ENCODE measurements at places on chromosomes 16 and 17. TPM values are rescaled to one million over a fixed set of nuclear protein-coding genes. Genes with fewer than 3 reads are reported as not detected.
A peak's percentile ranks its signal among the peaks of the same experiment; 100 is the strongest.

SLC2A4 gene
- 1.2 TPM for total RNA-seq

DYNC1LI2 gene
- total RNA-seq = 200 TPM

TMEM92 gene
- total RNA-seq = 0.28 TPM

MRPL28 gene
- 59.2 TPM for total RNA-seq

KRT15 gene
- total RNA-seq = not detected

CCL18 gene
- 22.8 TPM for total RNA-seq

ZBTB4 gene
- 56.2 TPM for total RNA-seq

EME1 gene
- not detected for total RNA-seq

CDH11 gene
- total RNA-seq = 354 TPM

EFCAB13 gene
- 8.1 TPM for total RNA-seq

CDRT15 gene
- not detected for total RNA-seq

ITGA2B gene
- 3.4 TPM for total RNA-seq

KCNAB3 gene
- total RNA-seq = not detected

RBFOX1 gene
- total RNA-seq = not detected

RHBDL3 gene
- not detected for total RNA-seq

C16orf89 gene
- total RNA-seq = 21.4 TPM

SLC47A2 gene
- total RNA-seq = not detected

DNA sequence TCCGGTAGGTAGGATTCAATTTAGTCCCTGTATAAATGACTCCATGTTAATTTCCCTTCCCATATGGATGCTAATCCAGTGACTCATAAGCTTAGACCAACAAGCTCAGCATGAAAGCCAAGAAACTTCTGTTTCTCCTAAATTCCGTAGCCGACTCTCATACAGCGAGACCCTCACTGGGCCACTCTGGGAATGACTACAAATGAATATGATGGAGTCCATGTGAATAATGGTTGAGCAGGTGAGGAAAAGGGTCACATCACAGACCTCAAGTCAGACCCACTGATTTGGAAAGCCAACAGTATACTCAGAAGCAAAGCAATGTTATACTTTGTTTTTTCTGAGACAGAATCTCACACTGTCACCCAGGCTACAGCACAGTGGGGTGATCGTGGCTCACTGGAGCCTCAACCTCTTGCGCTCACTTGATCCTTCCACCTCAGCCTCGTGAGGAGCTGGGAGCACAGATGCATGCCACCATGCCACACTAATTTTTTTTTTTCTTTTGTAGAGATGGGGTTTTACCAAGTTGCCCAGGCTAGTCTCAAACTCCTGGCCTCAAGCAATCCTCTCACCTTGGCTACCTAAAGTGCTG lies 14.6 kb downstream of the RSL1D1 start:
- H3K27ac ChIP-seq = peak overlapping the region; percentile 24
- no peaks in the 10 kb centered on the region for H3K27me3 ChIP-seq
- H3K4me3 ChIP-seq = no peak overlapping the region

DNA sequence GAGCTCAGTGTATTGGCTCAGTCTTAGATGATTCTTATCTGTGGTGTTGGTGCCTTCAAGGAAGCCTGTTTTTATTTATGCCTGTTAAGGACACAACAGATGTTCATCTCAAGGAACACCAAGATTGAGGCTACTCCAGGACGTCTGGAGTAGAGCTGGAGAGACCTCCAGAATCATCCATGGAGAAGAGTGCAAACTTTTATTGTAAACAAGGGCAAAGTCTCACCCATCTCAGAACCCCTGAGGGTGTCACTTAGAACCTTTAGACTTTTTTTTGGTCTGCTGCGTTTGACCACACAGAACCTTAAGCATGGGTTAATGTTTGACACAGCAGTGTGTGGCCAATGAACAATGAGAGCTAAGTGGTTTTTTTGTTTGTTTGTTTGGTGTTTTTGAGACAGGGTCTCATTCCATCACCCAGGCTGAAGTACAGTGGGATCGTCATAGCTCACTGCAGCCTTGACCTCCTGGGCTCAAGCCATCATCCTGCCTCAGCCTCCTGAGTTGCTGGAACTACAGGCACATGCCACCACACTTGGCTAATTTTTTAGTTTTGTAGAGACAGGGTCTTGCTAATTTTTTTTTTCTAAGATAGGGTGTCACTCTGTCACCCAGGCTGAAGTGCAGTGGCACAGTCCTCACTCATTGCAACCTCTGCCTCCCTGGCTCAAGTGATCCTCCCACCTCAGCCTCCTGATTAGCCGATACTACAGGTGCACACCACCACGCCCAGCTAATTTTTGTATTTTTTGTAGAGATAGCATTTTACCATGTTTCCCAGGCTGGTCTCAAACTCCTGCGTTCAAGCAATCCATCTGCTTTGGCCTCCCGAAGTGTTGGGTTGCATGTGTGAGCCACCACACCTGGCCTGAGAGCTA lies 16.3 kb downstream of the SLC47A1 start:
- peaks cover 21% of the 10 kb centered on the region for H3K4me1 ChIP-seq
- DNase-seq = no peak
- H3K4me3 ChIP-seq = no peak overlapping the region
- no peaks in the 10 kb centered on the region for H3K27me3 ChIP-seq
- peak overlapping the region; percentile 77 for H3K27ac ChIP-seq

GRCh38 chr17:30389756-30390300 lies 11.1 kb downstream of the CPD start:
- no peak for DNase-seq
- H3K4me3 ChIP-seq = no peak overlapping the region
- H3K36me3 ChIP-seq = peaks cover 10% of the 10 kb centered on the region
- H3K27ac ChIP-seq = no peak overlapping the region
- H3K27me3 ChIP-seq = no peaks in the 10 kb centered on the region

GRCh38 chr16:83350481-83350880 lies 457.3 kb upstream of the HSBP1 start:
- no peaks in the 10 kb centered on the region for H3K27me3 ChIP-seq
- H3K4me3 ChIP-seq = no peak overlapping the region
- no peaks in the 10 kb centered on the region for H3K36me3 ChIP-seq
- no peak overlapping the region for H3K27ac ChIP-seq
- DNase-seq = no peak

- H3K36me3 ChIP-seq = no peaks in the 10 kb centered on the region
- peaks cover 6% of the 10 kb centered on the region for H3K4me1 ChIP-seq
- H3K27me3 ChIP-seq = no peaks in the 10 kb centered on the region
- no peak overlapping the region for H3K27ac ChIP-seq
- DNase-seq = no peak
Observed at GRCh38 chr17:81481073-81481799, 31.4 kb downstream of the ACTG1 start.

GRCh38 chr17:58200024-58200633 lies 7.6 kb downstream of the EPX start:
- DNase-seq = no peak
- H3K4me3 ChIP-seq = no peak overlapping the region
- H3K36me3 ChIP-seq = no peaks in the 10 kb centered on the region
- H3K27ac ChIP-seq = no peak overlapping the region
- H3K4me1 ChIP-seq = no peaks in the 10 kb centered on the region
- H3K27me3 ChIP-seq = no peaks in the 10 kb centered on the region

- H3K4me1 ChIP-seq = no peaks in the 10 kb centered on the region
- H3K27me3 ChIP-seq = no peaks in the 10 kb centered on the region
- no peak overlapping the region for H3K4me3 ChIP-seq
- H3K36me3 ChIP-seq = no peaks in the 10 kb centered on the region
- no peak for DNase-seq
- H3K27ac ChIP-seq = no peak overlapping the region
Observed at GRCh38 chr17:18129041-18129502, 20.5 kb downstream of the MYO15A start.

DNA sequence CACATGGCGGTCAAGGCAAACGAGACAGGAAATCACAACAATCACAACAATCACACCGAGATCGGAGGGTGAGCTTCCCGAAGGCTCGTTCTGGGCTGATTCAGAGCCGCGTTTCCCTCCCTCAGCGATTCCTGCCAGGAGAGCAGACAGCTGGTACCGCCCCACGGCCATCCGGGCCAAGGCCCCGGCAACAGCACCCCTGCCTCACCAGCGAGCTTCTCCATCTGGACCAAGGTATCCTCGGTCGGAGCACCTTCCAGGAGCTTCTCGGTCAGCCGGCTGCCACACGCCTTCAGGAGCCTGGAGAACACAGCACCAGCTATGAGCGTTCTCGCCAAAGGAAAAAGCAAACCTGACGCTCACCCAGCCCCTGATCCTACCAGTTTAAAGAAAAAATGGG lies 15.2 kb upstream of the PLD6 start:
- no peak overlapping the region for H3K4me3 ChIP-seq
- no peaks in the 10 kb centered on the region for H3K27me3 ChIP-seq
- no peak for DNase-seq
- H3K4me1 ChIP-seq = no peaks in the 10 kb centered on the region
- H3K27ac ChIP-seq = no peak overlapping the region

DNA sequence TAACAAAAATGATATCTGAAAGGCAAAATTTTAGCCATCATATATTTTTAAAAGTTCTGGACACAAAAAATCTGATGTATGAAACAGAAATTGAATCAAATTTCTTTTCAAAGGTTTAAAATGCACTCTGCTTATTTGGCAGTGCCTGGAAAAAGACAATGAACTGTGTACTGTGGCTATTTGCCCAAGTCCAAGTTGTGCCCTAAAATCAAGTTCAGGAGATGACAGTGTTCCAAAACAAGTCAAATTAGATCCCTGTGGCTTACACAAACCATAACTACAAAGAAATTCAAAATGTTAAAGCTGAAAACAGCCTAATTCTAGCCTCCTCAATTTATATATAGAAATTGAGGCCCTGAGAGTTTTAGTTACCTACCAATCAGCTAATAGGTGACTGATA lies 25.6 kb downstream of the CMC2 start:
- H3K36me3 ChIP-seq = peaks cover 10% of the 10 kb centered on the region
- H3K27ac ChIP-seq = no peak overlapping the region
- no peak overlapping the region for H3K4me3 ChIP-seq
- no peaks in the 10 kb centered on the region for H3K27me3 ChIP-seq
- no peaks in the 10 kb centered on the region for H3K4me1 ChIP-seq

GRCh38 chr17:64164596-64165285 lies 34.8 kb upstream of the ERN1 start:
- no peaks in the 10 kb centered on the region for H3K27me3 ChIP-seq
- no peak for DNase-seq
- H3K4me1 ChIP-seq = no peaks in the 10 kb centered on the region
- H3K4me3 ChIP-seq = no peak overlapping the region
- no peaks in the 10 kb centered on the region for H3K36me3 ChIP-seq
- no peak overlapping the region for H3K27ac ChIP-seq

DNA sequence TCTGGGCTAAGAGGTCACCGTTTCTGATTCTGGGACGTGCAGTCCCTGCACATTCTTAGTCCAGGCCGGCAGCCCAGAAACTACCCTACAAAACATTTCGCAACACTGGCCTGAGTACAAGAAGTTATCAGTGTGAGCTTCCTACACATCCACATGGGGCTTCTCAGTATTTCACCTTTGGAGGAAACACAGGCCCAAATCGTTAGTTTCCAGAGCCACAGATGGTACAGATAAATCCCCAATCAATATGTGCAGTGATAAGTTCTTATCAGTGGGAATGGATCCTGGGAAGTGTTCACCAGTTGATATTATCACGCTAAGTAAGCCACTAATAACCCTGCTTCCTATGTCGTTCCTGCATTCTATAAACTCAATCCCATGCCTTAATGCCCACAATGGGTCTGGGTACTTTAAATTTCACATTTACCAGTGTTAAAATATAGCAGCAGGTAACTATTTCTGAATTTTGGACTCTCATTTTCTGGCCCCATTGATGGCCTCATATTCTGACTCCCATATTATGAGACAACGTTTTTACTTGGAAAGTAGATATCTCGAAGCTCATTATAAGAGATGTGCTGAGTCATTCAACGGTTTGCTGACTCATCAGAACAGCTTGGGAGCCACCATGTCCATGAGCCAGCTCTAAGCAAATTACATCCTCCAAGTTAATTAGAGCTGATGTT lies 370.2 kb upstream of the MAF start:
- H3K4me1 ChIP-seq = no peaks in the 10 kb centered on the region
- DNase-seq = no peak
- H3K27ac ChIP-seq = no peak overlapping the region
- no peaks in the 10 kb centered on the region for H3K27me3 ChIP-seq
- H3K4me3 ChIP-seq = no peak overlapping the region
- no peaks in the 10 kb centered on the region for H3K36me3 ChIP-seq
